ENCODE measurements at places on chromosomes 4 and X.

- no peak for DNase-seq
These were observed 25.9 kb downstream of the HAND2 start for GRCh38 chr4:173504181-173504503.

DNA sequence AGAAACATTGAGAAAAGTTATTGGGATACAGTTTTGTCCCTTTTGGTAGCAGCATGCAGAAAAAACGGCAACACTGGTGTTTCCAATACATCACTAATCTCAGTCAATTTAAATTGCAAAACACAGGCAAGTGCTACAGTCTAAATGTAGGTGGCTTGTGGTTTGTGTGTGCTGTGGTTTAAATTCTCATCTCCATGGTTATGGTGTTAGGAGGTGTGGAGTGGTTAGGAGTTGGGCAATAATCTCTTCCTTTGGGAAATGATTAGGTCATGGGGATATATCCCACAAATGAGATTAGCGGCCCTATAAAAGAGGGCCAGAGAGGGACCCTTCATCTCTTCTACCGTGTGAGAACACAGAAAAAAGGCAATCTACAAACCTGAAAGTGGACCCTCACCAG lies 1344.3 kb downstream of the ADGRL3 start:
- DNase-seq = no peak

- DNase-seq = no peak
These were observed 36.4 kb upstream of the UNC5C start for GRCh38 chr4:95585016-95585695.

- DNase-seq = peak; percentile 24
These were observed 157.2 kb downstream of the CFAP299 start for GRCh38 chr4:80492761-80493160.

DNA sequence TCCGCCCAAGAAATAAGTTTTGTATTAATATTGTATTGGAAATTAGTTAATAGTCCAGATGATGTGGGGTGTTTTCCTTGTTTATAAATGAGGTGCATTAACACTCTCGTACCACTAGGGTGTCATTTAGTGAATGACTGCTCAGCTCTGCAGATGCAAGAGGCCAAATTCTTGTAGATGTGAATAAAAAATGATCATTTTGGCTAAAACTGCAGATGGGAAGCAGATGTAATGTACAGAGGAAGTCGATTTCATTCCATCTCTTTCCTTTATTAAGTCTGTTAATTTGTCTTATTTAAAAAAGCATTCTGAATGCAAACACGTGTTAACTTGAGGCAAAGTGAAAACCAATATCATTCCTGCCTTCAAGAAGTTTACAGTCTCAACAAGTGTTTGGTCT lies 108.1 kb downstream of the DHX15 start:
- no peak for DNase-seq

GRCh38 chr4:113009461-113009860 lies 40.0 kb upstream of the ANK2 start:
- DNase-seq = no peak

DNA sequence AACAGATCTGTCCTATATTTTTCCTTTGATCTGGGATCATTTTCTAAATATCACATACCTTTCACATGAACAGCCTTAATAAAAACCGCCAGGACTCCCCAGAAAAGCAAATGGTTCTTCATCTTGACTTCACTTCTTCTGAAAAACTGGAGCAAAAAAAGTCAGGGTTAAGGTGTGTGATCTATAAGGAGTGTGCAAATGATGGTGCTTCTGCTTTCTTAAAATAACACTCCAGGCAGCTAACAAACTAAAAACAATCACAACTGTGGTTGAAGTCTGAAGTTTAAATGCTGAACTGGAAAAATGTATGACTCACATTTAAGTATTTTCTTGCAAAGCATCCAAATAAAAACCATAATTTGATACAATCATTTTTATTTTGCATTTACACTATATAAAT lies at the start of gene JCHAIN:
Gene JCHAIN (minus strand): TSS at position 140 of the 400 bp plus-strand sequence. CDS start 18 bp downstream, at position 122.
- no peak for DNase-seq

- DNase-seq = no peak
These were observed 119.8 kb downstream of the AMELX start for GRCh38 chrX:11412715-11413623.

GRCh38 chr4:149531861-149532260 lies 283.8 kb downstream of the IQCM start:
- DNase-seq = no peak

- DNase-seq = peak; percentile 22
These were observed 72.9 kb upstream of the ENOX2 start for GRCh38 chrX:130975947-130976346.

- no peak for DNase-seq
These were observed 342.7 kb downstream of the GLUD2 start for GRCh38 chrX:121389976-121390714.

GRCh38 chr4:158995965-158996364 lies 106.9 kb upstream of the RAPGEF2 start:
- no peak for DNase-seq

DNA sequence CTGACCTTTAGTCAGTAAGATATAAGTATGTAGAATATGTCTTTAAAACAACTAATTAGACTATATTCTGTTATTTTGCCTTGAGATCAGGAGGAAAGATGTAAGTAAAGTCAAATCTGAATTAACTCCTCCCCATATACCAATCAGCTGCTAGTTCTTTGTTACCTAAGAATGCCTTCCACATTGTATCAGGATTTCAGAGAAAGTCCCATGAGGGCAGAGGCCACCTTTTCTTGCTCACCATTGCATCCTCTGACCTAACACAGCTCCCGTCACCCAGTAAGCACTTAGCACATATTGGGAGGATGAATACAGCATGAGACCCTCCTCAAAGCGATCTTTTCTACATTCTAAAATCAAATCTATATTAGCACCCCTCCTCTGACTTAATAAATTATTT lies 87.0 kb downstream of the COL25A1 start:
- DNase-seq = no peak

DNA sequence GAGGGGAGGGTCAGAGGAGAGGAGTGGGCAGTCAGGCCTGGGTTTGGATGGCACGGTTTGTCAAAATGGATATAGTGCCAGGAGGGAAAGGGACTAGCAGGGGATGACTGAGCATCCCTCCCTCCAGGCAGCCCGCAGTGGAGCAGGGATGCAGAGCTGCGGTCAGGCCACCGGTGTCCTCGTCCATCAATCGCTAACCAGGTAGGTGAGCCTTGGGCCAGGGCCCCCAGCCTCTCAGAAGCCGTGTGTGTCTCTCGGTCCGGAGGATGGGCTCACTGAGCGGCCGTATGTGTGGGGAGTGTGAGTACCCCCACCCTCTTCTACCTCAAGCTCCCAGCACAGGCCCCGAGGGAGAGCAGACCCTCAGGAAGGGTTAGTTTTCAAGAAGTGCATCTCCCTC lies 538 bp upstream of the CYTL1 start:
- no peak for DNase-seq

DNA sequence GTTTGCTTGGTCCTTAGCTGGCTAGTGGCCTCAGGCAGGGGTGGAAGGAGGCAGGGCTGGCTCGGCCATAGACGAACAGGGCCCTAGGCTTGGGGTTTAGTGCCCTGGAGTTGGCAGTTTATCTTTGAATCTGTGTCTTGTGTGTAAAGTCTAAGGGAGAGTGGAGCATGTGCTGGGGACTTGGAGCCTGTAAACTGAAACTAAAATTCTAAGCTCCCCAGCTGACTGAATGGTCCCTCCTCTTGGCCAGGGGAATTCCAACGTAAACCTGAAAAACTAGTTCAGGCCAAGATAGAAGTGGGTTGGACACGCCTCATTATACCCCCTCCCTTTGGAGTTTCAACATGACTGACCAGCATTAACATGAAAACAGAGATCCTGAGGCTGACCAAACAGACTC lies 46.1 kb upstream of the GPR78 start:
- DNase-seq = no peak

- no peak for DNase-seq
These were observed 52.1 kb upstream of the NDST4 start for GRCh38 chr4:115165503-115165902.

- DNase-seq = no peak
These were observed 33.4 kb downstream of the C4orf54 start for GRCh38 chr4:99624141-99624719.

DNA sequence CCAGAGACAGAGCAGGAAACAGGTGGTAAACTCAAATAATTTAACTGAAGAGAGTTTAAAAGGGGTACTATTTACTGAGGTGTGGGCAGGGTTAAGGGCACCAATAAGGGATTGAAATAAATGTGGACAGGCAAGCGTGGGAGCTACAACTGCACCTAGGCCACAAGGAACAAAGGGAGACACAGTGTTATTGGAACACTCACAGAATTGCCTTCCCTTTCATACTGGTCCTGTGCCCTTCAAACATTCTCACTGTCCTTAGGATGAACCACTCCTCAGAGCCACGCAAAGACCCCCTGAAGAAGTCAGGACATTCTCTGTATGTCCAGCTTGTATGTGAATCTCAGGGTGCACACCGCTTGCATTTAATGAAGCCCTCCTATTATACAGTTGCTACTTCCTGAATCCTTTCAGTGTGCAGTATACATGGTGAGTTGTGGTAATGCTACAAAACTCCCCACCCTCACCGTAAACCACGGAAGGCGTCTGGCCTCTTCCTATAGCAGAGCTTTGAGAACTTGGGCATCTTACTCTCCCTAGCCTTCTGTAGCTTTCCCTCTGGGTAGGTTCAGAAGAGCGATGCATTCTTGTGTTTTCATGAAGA lies 9.6 kb upstream of the MRPL1 start:
- peak; percentile 56 for DNase-seq

DNA sequence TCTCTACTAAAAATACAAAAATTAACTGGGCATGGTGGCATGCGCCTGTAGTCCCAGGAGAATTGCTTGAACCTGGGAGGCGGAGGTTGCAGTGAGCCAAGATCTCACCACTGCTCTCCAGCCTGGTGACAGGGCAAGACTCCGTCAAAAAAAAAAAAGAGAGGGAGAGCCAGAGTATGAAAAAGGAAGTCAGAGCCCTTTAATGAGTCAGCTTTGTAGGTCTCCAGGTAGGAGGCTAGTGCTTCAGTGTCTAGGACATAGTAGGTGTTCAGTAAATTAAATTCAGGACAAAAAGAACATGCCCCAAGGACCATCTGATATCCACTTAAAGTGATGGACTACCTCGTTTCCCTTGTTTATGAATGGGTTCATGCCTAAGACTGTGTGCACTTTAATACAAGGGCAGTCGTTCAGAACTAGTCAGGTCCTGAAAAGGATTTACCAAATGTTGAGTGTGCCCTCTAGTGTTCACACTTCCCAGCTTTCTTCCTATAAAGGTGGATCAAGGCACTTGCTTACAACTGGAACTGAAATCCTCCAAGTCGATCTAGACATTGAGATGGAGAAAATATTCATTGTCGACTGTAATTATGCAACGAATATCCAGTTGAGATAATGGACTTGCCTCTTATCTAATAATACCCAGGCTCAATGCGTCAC lies 29.0 kb downstream of the F9 start:
- no peak for DNase-seq

GRCh38 chrX:103773445-103773844 lies 3.2 kb upstream of the PLP1 start:
- DNase-seq = no peak

DNA sequence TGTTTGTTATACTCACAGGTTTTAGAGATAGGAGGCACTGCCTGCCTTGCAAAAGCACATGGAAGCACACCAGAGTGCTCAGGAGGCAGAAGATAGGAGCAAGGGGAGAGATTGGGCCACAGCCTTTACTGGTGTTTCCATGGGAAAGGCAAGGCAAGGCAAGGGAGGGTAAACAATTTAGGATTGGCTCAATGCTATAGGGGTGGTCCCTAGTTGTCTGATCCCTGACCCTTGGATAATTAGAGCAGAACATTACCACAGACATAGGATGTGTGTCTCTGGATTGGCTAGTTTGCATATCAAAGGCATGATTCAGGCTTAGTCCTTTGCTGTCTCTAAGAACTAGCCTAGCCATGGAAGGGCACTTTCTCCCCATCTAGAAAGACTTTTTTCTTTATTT lies 36.1 kb downstream of the GRXCR1 start:
- no peak for DNase-seq

DNA sequence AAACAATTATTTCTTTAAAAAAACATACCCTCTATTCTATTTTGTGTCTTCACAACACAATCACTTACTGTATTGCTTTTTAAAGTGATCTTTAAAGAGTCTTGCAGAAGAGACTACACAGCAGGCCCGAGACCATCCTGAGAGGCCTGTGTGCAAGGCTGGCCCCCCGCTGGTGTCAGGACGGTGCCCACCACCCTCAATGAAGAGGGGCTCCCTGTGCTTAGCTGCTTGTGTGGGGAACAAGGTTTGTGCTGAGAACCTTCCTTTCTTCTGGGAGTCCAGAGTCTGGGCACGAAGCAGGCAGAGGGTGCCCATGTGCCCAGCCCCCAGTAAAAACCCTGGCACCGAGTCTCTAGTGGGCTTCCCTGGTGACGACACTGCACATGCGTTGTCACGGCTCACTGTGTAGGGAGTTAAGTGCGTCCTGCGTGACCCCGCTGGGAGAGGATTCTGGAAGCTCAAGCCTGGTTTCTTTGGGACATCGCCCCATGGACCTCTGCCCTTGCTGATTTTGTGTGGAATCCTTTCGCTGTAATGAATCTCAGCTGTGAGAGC lies 22.0 kb downstream of the RGS12 start:
- no peak for DNase-seq

GRCh38 chrX:115337491-115338144 lies 48.1 kb downstream of the LUZP4 start:
- no peak for DNase-seq

GRCh38 chrX:25968920-25969319 lies 169.2 kb upstream of the MAGEB18 start:
- no peak for DNase-seq

DNA sequence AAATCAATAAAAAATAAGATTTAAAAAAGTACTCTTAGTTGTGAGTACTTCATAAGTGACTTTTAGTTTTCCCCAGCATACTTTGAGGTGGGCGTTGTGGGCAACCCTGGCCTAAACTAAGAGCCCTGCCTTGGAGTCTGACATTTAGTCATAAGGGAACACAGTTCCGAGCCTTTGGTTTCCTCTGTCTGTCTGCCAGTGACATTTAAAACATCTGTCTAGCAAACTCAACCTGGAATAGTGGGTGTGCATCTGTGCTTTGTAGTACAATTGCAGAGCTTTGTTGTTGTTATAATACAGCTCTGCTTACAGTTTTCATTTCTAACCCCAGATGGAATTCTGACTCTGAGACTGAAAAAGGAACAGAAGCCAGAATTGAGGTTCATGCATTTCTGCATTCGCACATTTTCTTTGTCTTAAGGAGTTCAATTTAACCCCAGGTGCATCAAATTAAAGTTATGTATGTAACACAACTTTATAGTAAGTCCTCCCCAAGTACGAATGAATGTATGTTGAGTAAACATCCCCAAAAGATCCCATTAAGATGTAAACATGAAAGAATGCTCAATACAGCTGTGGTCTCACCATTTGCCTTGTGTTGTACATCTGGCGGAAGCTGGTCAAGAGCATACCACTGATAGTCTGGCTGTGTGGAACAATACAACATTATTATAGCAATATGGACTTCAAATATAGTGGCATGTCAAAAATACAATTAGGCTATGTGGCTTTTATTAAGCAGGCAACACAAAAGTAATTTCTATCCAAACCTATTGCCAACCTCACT lies 25.9 kb downstream of the TNIP3 start:
- DNase-seq = peak; percentile 45

- no peak for DNase-seq
These were observed 28.1 kb upstream of the SPON2 start for GRCh38 chr4:1200425-1201035.
